ENCODE measurements at places on chromosomes 7 and 10.
A peak's percentile ranks its signal among the peaks of the same experiment; 100 is the strongest.

GRCh38 chr7:120743128-120743527 is 114.8 kb downstream of the TSPAN12 start:
- no peak for DNase-seq

DNA sequence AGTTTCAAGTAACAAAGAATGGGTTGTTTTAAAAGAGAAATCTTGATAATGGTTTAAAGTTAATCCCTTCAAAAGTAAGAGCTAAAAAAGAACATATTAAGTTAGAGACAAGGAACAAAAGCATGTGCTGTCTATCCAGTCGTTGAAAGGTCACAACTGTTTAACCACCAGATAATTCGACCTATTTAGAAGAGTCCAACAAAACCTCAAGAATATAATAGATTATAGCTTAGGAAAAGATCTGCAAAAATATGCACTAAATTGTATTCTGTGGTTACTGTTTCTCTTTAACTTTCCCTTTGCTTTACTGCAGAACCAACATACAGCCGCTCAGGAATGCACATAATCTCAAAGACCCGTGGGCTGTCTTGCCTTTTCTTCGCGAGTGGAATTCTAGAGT is 74.9 kb downstream of the PCGF5 start:
- no peak for DNase-seq

- DNase-seq, result no peak
Observed at GRCh38 chr7:27992755-27993493, 187.7 kb downstream of the JAZF1 start.

DNA sequence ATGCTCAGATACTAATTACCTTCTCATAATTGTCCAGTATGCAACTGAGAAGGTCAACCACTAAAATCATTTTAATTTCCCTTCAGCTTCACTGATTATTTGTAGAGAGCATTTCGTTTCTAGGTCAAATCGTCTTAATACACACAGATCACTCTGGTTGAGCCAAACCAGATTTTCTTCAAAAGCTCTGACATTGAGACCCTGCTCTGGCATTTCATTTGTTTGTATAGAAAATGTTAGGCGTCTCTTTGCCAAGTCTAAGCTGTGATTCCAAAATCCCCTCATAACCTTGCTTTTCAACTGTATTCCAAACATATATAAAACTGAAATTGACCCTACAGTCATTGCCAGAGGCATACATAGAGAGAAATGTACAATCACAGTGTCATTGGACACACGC is 520.0 kb downstream of the CNTNAP2 start:
- DNase-seq, result no peak

- no peak for DNase-seq
Observed at GRCh38 chr10:77969114-77969513, 42.6 kb upstream of the DLG5 start.

DNA sequence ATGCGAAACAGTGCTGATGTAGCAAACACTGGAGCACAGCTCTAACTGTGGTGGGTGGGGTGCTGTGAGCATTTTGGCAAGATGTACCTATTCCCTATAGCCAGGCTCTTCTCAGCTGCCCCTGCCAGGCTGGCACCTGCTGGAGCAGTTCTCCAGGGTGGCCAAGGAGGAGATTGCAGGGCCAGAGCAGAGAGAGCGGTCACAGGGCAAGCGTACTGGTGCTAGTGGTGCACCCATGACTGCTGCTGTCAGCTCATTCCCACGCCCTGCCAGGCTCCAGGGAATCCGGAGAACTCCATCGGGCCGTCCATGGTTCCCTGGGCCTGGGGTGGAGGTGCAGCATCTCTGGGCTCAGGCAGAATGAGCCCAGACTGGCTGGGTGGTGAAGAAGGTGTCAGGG is 2.1 kb downstream of the COL13A1 start:
- DNase-seq, result no peak

GRCh38 chr7:39421661-39422060 is 144.5 kb upstream of the YAE1 start:
- no peak for DNase-seq

DNA sequence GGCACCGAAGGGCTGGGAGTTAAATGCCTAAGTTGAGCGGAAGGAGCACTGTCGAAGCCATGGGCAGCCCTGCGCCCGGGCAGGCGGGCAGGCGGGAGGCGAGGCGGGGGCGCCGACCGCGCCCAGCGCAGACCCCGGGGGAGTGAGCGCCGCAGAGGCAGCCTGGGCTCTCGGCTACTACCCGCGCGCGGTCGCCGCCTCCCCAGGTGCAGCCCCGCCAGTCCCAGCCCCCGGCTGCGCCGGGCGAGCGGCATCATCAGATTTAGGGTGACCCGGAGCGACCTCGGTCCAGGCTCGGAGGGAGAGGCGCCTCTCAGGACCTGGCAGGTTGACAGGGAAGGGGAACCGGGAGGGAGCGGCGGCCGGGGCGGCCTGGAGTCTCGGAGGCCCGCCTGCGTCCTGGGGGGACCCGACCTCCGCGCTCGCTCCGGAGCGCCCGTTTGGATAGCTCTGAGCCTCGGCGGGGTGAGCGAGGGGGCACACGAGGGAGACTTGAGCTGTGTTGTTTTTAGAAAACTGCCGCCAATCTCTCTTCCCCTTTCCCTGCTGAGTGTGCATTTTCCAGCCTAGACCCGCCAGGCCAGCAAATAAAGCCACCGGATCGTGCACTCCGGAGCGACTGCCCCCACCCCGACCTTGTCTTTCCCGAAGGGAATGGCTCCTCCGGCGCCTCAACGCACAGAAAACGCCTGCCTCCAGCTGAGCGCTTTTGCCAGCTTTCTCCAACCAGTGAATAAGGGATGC is 2.3 kb upstream of the NRP1 start:
- DNase-seq, result no peak

DNA sequence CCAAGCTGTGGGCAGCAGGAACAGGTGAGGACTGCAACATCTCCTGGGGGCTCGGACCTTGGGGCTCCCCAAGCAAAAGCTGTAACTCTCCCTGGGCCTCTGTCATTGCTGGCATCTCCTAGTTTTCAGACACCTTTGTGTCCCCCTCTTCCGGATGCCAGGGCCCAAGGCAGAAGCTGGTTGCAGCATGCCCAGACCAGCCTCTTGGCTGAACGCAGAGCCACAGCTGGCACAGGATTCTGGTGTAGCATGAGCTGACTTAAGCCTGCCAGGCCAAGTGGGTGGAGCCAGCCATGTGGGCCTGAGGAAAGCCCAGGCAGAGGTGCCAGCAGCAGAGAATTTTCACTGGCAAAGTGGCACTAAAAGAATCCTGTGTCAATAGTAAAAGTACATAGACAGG is 43.5 kb downstream of the ZWINT start:
- no peak for DNase-seq

GRCh38 chr10:32970910-32971309 is 12.9 kb upstream of the ITGB1 start:
- DNase-seq, result no peak

- no peak for DNase-seq
Observed at GRCh38 chr7:480531-481218, 39.0 kb downstream of the PDGFA start.

- no peak for DNase-seq
Observed at GRCh38 chr10:106327747-106328146, 836.8 kb downstream of the SORCS1 start.

DNA sequence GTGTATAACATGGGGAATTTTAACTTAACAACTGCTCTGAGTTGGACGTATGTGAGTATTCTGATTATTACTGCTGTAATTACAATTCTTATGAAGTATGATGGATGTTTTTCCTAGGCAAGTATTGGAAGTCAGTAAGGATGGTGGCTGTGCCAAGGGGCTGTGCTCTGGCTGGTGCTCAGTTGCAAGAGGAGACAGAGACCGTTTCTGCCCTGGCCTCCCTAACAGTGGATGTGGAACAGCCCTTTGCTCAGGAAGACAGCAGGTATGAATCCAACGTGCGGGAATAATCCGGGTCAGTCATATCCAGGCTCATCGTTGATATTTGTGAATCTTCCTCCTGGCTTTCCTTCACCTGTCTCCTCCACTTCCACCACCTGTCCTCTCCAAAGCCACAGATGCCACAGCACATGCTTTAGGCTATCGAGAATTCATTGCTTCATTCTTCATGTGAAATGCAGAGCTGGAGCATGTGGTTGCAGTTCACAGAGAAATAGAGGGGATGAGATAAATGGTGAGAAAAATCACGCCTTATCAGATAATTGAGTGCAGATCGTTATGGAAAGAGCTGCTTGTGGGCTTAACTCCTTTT is 141.7 kb downstream of the TWIST1 start:
- DNase-seq, result no peak

GRCh38 chr10:106573106-106573505 is 591.4 kb downstream of the SORCS1 start:
- no peak for DNase-seq

GRCh38 chr10:70510904-70511303 is 32.3 kb downstream of the PALD1 start:
- no peak for DNase-seq

- DNase-seq, result peak; percentile 62
Observed at GRCh38 chr10:89029785-89030437, 39.3 kb downstream of the FAS start.

DNA sequence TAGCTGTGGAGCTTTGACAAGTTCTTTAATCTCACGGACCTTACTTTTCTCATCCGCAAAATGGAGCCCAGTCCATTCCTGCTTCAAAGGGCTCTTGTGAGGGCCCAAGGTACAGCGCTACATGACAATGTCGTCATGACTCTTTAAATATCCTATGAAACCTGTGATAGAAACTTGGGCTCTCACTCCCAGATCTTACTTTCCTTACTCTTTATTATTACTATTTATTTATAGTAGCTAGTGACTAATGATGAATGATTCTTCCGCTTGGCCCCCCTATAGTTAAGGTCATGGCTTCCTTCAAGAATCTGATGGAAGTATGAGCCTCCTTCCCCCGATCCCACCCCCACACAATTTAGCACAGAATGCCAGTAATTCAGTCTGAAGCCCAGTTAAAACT is 41.9 kb downstream of the RBM20 start:
- DNase-seq, result no peak

GRCh38 chr7:55026867-55027490 is 8.2 kb downstream of the EGFR start:
- no peak for DNase-seq

DNA sequence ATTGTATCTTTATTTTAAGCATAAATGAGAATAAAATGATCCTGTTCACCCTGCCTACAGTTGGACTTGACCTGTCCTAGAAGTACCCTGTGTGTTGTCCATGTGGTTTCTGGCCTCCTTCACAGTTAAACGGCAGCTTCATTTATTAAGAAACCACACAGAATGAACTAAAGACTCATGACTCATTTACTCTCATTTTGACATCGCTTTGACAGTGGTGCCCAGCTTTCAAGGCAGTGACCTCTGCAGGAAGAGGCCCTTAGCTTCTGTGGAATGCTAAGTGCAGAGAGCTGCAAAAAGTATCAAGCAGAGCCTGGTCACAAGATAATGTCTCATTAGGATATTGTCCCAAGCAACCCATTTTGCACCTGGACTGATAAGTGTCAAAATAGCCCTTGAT is 93.4 kb downstream of the AVL9 start:
- DNase-seq, result no peak

Data from stimulated activated CD4-positive, alpha-beta T cell treated with anti-CD3 and anti-CD28 coated beads, TNF-alpha, amount 100 ng/mL, for 24 hours (primary cell).